ENCODE measurements at places on chromosomes 5 and 9. TPM values are rescaled to one million over a fixed set of nuclear protein-coding genes. Genes with fewer than 3 reads are reported as not detected.

GRCh38 chr5:66757834-66758371 is 161.7 kb downstream of the MAST4 start:
- DNase-seq: no peak

TSLP gene
- polyA plus RNA-seq: 0.11 TPM

DNA sequence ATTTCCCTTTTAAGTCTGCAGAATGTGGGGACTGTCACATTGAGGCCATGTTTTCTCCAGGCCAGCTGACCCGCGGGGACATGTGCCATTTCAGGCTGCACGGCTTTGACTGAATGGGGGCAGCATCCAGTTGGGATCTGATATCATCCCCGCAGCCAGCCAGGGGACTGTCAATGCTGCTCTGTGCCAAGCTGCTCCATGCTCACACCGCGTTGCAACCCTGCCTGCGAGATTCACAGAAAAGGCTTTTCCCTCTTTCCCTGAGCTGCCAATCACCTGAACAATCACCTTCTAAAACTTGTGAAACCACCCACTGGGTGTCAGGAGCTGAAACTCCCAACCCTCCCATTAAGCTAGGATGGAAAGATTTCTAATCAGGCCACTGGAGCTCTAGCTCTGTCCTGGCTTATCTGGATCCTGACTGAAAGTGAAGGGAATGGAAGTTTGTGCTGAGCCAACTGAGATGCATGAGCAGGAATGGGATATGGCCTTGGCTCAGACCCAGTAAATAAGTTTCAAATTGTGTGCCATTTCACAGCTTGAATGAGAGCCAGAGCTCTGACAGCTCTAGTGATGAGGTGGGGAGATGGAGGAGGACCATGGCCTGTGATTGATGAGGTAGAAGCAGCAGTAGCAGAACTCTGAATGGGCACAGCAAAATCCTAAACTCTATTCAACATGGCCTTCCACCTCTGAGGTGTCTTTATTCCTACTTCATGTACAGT is 34.5 kb upstream of the ZNF366 start:
- no peak for DNase-seq

DNA sequence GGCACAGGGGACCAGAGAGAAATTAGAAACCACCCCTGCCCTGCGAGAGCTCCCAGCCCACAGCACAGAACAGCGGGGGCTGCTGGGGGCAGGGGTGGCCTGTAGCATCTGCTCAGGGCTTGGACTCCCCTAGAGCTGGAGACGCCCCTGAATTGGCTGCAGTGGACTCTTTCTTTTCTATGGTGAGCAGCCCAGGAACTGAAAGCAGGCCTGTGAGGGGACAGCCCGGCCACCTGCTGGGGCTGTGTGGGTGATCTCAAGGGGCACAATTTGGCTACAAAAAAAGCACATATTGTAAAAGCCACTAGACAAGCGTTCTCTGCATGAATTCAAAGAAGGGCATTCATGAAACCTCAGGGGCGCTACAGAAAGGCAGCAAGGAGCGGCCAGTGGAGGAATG is 57.5 kb upstream of the ICE1 start:
- no peak for DNase-seq

- DNase-seq: no peak
Measured at GRCh38 chr9:14812806-14813205, 90.3 kb upstream of the CER1 start.

- DNase-seq: peak; percentile 26
Measured at GRCh38 chr9:6581253-6581652, 64.3 kb downstream of the GLDC start.

DNA sequence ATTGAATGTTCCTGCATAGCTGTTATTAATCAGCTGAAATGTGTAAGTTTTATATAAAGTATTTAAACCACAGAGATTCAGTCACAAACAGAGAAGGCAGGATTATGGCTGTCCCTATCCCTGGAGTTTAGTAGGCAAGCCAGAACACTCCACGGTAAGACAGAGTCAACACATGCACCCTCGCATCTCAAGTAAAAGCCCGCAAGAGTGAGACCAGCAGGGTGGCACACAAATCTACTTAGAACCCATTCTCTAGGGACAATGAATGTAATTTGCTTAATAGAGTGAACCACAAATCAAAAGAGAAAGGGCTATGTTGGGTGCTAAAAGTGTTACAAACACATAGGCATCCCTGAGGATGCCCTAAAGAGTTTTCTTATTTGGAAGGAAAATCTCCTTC is 35.1 kb downstream of the LPAR1 start:
- no peak for DNase-seq

- no peak for DNase-seq
Measured at GRCh38 chr9:110952540-110952859, 85.8 kb downstream of the LPAR1 start.

DNA sequence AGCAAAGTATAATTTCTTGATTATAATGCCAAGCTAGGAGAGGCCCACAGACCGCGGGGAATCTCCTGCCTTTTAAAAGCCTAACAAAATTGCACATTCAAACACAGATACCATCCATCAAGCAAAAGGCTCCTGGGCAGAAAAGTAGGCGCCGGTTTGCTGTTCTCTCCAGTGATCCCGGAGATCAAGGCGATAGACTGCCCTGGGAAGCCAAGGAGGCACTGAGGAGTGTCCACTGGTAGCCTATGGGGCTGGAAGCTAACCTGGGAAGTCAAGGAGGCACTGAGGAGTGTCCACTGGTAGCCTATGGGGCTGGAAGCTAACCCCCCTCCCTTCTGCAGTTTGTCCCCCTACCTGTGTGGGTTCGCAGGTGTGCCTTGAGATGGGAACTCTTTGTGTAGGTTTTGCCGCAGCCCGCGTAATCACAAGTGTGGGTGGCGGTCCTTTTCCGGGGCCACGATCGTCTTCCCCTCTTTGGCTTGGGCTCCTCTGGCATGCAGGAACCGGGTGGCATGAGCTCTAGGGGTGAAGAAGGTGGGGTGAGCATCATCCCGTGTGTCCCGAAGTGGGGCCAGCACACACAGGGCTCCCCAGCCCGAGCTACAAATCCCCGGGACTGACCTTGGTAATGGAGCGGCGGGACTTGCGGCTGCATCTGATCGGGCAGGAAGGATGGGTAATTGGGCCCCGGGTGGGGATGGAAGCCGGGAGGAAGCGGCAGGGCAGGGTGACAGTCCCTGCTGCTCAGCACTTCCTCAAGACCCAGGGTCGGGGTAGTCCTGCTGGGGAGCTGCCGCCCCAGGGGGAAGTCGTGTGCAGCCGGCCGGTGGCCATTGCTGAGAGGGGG is 2.7 kb downstream of the KLF4 start:
- DNase-seq: peak; percentile 61

GRCh38 chr9:98432960-98433359 is 177.5 kb upstream of the TBC1D2 start:
- no peak for DNase-seq

GRCh38 chr5:166562246-166562645 is 1729.2 kb upstream of the WWC1 start:
- no peak for DNase-seq

DNA sequence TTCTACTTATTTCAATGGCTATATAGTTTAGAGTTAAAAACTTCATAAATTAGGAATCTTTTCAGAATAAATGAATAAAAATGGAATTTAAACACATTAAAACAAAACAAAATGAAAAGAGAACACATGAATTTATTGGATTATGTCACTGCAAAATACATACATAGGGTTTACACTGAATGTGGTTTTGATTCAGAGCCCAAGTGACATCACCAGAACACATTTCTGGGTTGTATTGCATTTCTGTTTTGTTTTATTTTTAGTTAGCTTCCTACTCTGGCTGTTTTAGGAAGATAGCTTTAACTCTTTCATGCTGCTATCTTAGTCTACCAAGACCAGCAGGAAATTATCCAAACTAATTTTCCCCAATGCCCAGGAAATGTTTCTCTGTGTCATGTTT is 1935.0 kb downstream of the EFNA5 start:
- no peak for DNase-seq

SIT1 gene
- 0.27 TPM for polyA plus RNA-seq

SLC23A1 gene
- not detected for polyA plus RNA-seq

DNA sequence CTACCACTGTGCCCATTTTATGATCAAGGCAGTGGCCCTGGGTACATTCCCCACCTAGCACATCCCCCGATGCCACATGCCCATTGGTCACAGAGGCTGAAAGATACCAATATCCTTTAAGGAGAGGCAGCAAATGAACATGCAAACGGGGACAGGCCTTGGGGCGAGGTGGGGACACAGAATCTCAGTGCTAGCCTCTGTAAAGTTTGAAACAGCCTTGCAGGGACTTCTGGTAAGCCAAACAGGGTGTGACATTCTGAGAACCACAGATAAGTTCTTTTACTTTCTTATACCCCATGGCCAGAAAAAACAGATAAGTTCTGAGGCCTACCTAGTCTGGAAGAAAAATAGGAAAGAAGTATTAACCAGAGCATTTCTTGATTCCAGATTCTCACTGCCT is 60.5 kb downstream of the ACER2 start:
- DNase-seq: no peak

GRCh38 chr5:66864240-66864884 is 268.2 kb downstream of the MAST4 start:
- peak; percentile 53 for DNase-seq

TXNDC8 gene
- polyA plus RNA-seq: not detected

IFNA21 gene
- polyA plus RNA-seq: not detected

DNA sequence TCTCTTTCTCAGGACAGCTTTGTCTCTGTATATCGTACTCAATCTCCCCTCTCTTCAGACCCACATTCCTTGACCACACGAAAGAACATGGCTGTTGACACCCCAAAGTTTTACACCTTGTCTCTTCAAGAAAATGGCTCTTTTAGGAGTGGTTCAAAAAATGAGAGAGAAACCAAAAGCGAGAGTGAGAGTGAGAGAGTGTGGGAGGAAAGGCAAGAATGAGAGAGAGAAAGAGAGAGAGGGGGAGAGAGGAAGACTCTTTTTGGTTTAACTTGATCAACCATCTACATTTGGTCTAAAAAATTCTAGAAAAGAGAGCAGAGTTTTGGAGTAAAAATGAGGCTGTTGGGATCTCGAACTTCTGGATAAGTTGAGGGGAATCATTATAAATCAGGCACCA is 581.8 kb upstream of the WWC1 start:
- no peak for DNase-seq

USP20 gene
- 30.0 TPM for polyA plus RNA-seq

DNA sequence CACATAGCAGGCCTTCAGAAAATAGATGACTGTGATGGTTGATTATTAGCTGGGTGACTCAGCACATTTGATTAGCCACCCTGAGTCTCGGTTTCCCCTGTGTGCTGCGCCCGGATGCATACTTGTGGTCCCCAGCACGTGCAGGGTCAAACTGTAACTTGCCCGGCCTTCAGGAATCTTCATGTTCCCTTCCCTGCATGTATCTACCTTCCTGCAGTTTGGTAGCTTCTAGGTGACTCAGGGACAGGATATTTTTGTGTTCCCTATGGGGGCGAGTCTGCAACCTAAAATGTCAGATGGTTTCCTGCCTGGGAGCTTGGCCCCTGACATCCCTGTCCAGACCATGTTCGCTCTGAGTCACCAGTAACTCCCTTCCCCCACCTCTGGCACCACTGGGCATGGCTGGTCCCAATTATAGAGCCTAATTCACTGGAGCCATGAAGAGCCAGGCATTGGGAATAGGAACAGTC is 13.2 kb downstream of the PTGS1 start:
- no peak for DNase-seq

RIC1 gene
- 13.4 TPM for polyA plus RNA-seq

CTXN3 gene
- not detected for polyA plus RNA-seq

IFNA2 gene
- polyA plus RNA-seq: not detected

DNA sequence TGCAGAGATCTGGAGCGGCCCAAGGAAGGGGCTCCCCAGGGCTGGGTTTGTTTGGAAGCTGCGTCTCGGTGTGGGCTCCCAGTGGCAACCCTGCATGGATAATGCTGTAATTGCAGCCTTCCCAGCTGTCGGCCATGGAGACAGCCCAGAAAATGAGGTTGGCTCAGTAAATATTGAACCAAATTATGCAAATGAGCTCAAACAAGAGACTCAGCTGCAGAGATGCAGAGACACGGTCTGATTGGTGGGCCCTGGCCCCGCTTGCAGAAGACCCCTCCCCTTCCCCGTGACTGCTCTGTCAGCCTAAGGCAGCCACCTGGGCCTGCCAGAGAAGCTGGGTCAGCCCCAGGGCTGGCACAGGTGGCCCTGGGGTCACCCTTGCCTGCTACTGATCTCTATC is 75.9 kb downstream of the RAD23B start:
- no peak for DNase-seq

GRCh38 chr5:78647838-78648358 is 674 bp downstream of the LHFPL2 start:
- no peak for DNase-seq

MVB12B gene
- polyA plus RNA-seq: 2.8 TPM

IFNA6 gene
- polyA plus RNA-seq: not detected

GRCh38 chr5:56457887-56458812 is 225.0 kb upstream of the ANKRD55 start:
- DNase-seq: no peak

DNA sequence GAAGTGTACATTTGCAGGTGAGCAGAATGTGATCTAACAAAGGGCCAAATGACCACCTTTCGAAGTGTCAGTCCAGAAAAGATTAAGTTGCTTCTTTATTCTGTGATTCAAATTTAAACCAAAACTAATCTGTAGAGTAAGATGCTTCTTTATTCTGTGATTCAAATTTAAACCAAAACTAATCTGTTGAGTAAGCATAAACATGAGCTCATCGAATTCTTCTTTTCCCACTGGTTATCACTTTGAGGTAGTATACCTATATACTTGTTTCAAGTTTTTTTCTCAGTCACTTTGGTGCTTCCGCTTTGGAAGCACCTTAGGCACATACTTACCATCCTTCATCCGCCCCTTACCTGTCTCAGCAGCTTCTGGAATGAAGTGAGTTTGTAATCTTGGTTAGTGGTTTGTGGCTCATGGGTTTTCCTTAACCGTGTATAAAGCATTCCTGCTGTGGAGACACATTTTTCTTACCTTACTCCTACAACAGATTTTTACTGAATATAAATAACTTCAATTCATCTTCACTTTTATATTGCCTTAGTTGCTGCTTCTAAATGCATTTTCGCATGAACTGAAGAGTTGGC is 40.7 kb upstream of the CTXN3 start:
- no peak for DNase-seq

GRCh38 chr5:135208903-135209721 is 175.1 kb upstream of the PITX1 start:
- DNase-seq: no peak

DNA sequence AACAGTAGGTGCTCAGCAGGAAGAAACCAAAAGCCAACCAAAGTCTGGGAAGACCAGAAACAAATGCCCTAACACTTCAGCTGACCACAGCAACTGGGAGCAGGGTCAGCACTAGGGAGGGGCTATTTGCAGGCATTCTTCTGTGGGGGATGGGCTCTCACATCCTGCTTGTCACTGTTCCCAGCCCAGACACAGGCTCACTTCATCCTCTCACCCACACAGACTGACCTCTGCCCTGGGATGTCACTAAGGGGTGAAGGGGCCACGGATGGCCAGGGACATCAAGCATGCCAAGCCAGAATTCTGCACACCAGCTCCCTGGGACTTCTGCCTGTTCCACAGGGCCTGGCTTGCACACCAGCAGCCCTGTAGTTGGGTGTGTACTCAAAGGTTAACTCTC is 28.7 kb downstream of the GFRA3 start:
- no peak for DNase-seq

GRCh38 chr5:150599917-150600511 is 40.4 kb upstream of the SYNPO start:
- no peak for DNase-seq

GPR151 gene
- polyA plus RNA-seq: not detected
